NCI-H1105 (cell line): ENCODE measurements at places on chromosomes 6 and 20.

GRCh38 chr6:89007209-89008000 lies 44.0 kb upstream of the RNGTT start:
- DNase-seq = peak; percentile 35

DNA sequence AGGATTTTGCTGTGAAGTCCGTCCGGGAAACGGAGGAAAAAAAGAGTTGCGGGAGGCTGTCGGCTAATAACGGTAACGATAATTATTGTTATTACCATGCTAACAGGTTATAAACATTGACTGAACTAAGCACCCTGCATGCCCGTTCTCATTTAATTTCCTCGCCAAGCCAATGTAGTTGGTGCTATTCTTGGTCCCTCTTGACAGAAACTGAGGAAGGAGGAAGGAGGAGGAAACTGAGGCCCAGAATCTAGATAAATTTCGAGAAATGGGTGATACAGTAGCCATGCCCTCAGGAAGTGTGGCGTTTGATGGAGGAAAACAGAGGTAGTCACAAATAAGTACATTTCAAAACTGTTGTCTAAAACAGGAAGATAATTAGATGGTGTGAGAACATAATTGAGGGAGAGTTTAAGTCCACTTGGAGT lies 474 bp downstream of the TPX2 start:
- no peak for DNase-seq

GRCh38 chr6:44002067-44002592 lies 125.1 kb downstream of the MRPL14 start:
- no peak for DNase-seq

DNA sequence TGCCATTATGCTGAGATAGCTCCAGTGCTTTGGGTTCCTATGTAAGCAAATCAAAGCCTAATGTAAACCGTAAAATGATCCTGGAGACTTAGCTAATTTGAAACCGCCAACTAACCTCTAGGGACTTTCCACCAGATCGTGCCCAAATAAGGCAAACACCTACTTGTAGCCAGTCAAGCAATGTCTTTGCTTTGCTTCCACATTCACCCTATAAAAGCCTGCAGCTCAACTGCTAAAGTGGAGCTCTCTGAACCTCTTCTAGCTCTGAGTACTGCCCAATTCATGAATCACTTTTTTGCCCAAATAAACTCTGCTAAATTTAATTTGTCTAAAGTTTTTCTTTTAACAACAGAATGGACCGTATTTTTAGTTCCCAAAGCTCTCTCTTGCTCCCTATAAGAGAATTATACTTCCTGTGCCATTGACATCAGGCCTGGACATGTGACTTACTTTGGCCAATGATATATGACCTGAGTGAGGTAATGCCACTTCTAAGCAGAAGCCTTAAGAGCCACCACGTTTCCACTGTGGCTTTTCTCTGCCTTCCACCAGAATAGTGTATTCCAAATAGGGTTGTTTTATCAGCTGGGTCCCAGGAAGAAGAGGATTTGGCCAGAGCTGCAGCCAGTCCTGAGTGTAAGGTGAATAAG lies 34.8 kb upstream of the PSMF1 start:
- no peak for DNase-seq
